ENCODE measurements at places on chromosomes 1 and 21.

DNA sequence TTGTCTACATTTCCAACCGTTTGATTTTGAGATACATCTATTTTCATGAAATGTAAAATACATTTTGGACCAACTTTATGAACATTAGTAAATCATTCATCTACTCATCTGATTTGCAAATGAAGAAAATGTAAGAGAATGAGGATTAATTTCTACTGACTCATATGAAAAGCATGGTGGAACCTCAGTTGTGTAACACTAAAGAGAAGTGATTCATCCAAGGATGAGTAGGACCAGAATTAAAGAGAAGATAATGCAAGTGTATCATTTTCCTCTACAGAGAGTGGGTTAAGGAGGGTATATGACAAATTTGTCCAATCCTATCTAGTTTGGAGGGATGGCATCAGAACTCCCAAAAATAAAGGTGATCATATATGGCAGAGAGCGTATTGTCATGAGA, 1967.6 kb downstream of the MRPL39 start:
- no peak for DNase-seq

GRCh38 chr1:64200064-64200463, 3.4 kb upstream of the UBE2U start:
- DNase-seq, result no peak

- no peak for DNase-seq
Observed at GRCh38 chr1:24329797-24330543, 10.8 kb downstream of the GRHL3 start.

GRCh38 chr1:216822480-216822879, 99.3 kb upstream of the ESRRG start:
- DNase-seq, result no peak

DNA sequence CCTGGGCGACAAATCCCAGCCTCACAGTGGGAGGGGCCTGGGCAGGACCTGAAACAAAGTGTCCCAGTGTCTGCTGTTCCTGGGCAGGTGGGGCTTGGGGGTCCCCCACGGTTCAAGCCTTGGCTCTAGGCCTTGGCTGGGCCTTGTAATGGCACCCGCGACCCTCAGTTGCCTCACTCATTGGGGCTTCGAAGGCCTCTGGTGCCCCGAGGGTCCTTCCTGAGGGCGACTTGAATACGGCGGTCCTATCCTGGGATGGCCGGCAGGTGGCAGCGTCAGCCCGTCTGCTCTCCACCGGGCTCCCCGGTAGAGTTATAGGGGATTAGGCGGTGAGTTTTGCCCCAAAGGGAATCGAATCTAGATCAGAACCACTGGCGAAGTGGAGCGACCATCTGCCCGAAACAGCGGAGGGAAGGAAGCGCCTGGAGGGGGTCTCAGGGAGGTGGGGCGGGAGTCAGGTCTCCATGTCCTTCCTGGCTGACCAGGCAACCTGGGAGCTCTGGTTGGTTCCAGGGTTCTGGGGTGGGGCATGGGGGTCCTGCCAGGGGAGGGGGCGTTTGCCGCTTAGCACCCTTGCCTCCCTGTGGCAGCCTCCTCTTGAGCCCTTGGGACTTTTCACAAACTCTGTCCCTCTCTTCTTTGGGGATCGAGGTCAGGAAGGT, 2.1 kb upstream of the PEX10 start:
- peak; percentile 87 for DNase-seq

DNA sequence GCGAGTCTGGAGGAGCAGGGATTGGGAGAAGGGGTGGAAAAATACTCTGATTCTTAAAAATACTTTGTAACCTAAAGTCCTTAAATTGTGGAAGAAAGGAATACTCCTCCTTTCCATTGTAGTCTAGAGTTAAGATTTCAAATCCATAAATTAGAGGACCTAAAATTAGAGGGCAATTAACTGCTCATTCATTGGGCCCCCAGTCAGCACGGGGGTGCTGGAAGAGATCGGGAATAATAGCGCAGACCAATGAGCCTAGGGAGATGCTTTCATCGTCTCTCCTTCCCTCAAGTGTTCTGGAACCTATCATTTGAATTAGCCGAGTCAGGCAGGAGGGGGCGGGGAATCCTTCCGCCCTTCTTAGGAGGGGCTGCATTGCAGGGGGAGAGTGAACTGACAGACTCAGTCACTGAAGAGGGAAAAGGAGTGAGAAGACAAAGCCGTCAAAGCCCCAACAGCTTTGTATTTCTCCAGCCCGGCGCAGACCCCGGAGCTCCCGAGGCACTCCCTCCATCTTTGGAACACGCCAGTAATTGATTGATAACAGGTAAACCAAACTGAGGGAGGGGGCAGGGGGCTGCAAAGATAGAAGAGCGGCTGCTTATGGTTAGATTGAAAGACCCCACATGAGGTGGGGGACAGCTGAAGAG, at the start of gene MLLT11:
Gene MLLT11, plus strand, starts transcription at position 391 of the 650 bp plus-strand sequence. CDS start 6,828 bp downstream, outside the sequence.
- DNase-seq, result peak; percentile 80

DNA sequence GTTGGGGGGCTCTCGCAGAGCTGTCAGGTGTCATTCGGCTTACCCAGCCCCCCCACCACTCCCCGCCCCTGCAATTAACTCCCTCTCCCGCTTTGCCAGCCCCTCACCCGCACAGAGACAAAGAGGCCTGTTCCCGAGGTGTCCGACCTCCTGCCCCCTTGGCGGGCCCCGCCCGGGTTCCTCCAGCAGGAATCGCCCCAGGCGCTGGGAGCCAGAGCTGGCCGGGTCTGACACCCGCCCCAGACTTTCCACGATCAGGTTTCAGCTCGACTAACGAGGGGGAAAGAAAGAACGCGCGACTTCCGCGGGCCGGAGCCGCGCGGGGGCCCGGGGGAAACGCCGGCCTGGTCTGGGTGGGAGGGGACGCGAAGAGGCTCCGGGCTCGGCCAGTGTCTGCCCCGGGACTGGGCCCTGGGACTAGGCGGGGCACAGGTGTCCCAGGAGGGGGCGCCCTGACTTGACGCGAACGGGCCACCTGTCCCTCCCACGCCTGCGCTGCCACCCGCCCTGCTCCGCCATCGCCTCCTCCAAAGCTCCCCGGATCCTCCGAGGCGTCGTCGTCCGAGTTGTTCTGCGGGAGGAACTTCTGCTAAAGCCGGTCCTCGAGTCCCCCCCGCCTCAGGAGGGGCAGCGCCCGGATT, 36.4 kb upstream of the HHAT start:
- DNase-seq, result peak; percentile 88

Data from right forelimb (tissue), 1 donor.